Cerebellar cortex (tissue), 1 donor: ENCODE measurements at places on chromosomes 4 and X.

DNA sequence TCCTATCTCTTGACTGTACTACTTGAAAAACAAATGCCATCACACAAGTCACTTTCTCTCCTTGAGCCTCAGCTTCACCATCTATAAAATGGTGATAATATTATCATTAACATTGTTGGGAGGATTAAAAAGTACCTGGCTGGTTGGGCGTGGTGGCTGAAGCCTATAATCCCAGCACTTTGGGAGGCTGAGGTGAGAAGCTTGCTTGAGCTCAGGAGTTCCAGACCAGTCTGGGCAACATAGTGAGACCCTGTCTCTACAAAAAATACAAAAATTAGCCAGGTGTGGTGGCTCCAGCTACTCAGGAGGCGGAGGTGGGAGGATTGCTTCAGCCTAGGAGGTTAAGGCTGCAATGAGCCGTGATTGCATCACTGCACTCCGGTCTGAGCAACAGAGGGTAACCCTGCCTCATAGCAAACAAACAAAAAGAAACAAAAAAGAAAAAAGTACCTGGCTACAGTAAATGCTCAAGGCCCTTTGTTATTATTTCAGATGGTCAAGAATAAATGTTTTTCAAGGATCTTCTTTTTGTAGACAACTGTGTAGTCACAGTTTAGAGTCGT is 120.3 kb downstream of the CHRNA9 start:
- no peak for DNase-seq

DNA sequence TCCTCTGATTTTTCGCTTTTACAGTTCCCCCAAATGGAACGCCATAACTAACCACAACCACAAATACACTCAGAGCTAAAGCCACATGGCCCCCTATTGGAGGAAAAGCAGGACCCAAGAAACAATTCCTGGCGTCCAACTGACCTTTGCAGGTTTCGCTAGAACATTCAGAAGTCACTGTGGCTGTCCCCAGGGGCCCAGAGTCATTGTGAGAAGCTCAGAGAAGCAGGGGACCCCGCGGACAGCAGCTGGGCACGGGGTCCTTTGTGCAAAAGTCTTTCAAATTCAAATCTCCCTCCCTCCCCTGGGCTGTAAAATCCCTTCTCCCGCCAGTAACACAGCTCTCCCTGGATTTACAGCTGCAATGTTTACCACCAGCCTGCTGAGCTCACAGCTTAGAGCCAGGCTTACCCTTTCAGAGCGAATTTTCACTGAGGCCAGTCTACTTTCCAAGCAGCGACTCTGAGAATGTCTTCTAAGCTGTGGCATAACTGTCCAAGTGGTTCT is 214.8 kb downstream of the CRLF2 start:
- no peak for DNase-seq

DNA sequence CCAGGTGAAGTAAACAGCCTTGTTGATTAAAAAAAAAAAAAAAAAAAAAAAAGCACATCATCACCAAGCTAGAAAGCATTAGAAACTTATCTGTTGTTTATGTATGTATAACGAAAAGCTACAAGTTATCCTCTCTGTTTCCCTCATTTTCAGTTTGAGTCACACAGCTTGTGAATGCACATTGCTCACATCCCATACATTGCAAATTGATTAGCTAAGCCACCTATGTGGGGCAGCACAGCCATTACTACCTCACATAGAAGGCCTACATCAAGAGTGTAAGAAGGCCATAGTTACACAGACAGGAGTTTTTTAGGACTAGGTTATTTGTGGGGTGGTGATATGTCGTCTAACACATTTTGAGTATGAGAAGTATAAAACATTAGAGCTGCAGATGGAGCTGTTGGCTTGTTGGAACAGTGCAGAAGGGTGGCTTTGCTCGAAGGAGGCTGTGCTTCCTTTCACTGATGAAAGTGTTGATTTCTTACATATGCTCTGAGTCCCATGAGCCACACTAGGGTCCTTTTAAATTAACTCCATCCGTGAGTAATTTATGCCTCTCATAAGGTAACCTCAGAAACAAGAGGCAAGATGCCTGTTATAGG is 431.6 kb downstream of the GABRG1 start:
- no peak for DNase-seq

DNA sequence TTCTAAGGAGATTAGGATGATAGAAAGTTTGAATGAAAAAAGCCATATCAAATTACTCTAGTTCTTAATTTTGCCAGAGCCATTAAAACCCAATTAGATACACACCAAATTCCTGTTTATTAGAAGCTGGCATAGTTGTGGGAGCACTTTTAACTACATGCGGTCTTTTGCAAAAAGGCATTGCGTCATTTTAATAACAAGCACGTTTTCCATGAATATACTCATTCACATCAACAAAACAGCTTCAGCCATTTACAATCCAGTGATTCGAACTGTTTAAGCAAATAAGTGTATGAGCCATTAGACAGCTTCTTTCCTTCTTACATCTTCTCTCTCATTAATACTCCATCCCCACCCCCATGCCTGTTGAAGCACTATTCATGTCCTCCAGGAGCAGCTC is 109.5 kb upstream of the EOLA2 start:
- no peak for DNase-seq

DNA sequence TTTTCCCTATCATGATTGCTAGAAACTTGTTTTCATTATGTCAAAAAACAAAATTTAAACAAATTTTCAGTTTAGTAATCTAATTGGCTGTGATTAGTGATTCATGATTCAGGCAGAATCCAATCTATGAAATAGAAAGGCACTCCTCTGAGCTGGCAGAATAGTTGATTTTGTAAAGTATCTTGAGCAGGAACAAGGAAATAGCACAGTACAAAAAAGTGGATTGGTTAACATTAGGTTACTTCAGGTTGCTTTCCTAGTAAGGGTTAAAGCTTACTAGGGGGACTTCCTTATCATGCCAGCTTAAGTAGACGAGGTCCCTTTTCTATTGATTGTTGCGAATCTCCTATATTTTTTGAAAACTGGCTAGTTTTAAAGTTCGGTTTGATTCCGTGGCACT is 43.4 kb upstream of the PRDM5 start:
- no peak for DNase-seq
